Head of caudate nucleus (tissue), 42 donors: ENCODE measurements at places on chromosomes 1 and 21.

DNA sequence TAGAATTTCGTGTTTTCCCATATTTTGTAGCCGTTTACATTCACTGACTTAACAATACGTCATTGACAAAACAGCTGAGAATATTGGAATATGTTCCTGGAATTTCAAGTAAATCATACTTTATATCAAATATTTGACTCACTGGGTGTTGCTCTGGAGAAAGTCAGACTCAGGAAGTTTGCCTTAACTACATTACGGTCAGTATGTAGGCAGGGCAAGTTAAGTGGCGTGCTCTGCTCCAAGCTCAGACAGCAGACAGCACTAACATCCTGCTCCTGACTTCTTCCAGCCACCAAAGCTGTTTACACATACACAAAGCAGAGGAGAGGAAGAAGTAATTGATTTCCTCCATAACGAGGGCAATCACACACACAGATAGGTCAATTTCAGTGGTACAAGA lies 414.6 kb downstream of the LRRIQ3 start:
- DNase-seq = no peak

DNA sequence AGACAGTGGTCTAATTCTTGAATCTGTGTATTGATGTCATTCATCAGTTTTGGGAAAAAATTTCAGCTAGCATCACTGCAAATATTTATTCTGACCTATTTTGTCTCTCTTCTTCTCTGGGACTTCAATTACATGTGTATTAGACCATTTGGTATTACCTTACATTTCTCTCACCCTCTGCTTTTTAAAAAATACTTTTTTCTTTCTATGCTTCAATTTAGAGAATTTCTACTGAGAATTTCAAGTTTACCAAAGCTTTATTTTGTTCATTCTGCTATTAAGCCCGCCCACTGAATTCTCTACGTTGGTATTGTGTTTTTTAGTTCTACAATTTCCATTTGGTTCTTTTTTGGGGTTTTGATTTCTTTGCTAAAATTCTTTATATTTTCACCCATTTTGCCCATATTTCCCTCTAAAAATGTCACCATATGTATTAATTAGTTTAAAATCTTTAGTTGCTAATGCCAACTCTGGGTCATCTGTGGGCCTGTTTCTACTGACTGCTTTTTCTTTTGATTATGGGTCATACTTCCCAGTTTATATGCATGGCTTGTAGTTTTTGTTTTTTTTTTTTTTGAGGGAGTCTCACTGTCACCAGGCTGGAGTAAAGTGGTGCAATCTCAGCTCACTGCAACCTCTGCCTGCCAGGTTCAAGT lies 212.0 kb downstream of the DYRK1A start:
- no peak for DNase-seq

- DNase-seq = no peak
Measured at GRCh38 chr1:185686821-185687778, 47.1 kb upstream of the HMCN1 start.

DNA sequence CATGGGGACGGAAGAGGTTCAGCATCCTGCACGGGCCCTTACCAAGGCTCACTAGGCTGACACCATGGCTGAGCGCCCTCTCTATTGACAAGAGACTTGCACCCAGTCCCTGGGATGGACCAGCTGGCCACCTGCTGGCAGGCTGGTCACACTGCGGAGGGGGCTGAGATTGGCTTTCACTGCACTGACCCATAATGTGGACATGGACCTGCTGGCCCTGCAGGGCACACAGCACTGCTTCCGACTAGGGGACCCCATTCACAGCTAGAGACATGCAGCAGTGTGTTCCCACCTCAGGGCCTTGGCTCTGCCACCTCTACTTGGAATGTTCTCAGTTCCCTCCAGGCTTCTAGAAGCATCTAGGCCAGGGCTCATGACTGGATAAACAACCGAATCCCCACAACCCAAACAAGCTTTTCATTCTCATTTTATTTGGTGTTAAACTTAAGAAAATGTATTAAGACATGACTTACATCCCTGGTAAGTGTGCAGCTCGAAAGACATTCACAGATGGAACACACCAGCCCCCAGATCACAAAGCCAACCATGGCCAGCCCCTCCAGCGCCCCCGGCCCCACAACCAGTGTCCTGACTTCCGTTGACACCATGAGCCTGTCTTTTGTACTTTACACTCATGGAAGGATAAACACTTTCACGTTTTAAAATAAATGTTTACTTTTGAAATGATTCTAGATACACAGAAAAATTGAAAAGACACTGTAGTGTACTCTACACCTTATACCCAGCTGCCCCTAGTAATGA lies 9.3 kb upstream of the SRARP start:
- DNase-seq = peak; percentile 83

DNA sequence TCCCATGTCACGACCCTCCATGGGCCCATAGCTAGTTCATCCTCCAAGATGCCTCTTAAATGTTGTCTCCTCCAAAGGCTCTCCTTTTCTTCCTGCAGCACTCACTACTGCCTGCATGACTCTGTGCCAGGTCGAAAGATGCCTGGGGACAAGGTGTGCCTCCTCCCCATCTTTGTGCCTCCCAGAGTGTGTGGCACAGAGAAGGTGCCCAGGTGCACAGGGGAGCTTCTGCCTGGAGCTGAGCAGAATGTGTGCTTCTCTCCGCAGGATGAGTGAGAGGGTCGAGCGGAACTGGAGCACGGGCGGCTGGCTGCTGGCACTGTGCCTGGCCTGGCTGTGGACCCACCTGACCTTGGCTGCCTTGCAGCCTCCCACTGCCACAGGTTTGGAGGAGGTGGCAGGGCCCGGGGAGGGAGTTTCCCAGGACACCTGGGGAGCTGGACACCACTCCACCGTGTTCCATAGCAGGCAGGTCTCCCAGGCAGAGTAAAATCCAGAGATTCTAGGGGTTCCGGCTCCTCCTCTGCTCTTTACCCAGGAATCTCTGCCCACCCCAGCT lies 6.9 kb upstream of the PPM1J start:
- no peak for DNase-seq
